ENCODE measurements at places on chromosomes 2 and 18. TPM values are rescaled to one million over a fixed set of nuclear protein-coding genes. Genes with fewer than 3 reads are reported as not detected.

Gene ITPRID2
- 82.3 TPM for total RNA-seq

Gene CACNB4
- total RNA-seq = 0.86 TPM

Gene GALNT13
- 2.1 TPM for total RNA-seq

DNA sequence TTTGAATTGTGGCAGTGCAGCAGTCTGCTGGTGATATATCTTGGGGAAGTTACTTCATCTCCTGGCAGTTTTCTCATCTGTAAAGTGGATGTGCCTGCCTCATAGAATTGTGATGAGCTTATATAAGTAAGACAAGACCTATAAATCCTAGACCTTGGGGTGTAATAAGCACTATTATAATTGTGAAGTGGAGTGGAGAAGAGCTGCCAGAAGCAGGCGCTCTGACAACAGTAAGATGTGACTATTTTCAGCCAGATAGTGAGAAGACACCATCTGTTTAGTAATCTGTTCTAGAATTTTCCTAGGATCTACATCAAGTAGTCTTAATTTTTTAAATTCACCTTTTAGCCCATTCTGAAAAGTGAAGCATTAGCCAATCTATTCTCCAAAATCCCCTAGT, 85.6 kb upstream of the TSPYL6 start:
- no peak for DNase-seq

DNA sequence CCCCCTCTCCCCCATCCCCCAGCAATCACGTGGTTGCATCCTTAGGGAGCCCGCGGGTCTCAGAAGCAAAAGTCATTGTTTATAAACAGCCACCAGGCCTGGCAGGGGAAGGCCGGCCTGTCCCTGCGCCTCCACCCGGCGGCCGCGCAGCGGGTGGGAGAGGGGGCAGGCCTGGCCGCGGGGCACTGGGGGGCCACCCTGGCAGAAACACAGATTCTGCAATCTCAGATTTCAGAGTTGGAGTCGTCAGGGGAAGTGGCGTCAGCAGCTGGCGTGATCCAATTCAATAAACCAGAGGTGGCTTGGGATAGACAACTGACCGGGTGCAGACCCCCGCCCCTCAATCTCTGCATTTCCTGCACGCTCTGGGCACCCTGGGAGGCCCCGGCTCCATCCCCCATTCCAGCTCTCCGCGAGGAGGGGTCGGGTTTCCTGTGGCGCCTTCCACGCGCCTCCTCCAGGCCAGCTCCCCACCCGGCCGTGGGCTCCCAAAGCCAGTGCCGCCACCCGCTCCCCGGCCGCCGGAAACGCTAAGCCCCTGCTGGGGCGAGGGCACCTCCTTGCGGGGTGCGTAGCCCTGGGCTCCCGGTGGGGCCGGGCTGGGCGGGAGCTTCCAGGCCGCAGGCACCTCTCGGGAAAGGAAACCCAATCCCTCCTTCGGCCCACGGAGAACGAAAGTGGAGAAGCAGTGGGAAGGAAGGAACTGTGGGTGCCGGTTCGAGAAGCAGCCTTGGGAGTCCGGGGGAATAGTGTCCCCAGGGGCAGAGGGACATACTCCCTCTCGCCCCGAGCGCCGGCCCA, 1.1 kb downstream of the BIN1 start:
- peak; percentile 80 for DNase-seq

DNA sequence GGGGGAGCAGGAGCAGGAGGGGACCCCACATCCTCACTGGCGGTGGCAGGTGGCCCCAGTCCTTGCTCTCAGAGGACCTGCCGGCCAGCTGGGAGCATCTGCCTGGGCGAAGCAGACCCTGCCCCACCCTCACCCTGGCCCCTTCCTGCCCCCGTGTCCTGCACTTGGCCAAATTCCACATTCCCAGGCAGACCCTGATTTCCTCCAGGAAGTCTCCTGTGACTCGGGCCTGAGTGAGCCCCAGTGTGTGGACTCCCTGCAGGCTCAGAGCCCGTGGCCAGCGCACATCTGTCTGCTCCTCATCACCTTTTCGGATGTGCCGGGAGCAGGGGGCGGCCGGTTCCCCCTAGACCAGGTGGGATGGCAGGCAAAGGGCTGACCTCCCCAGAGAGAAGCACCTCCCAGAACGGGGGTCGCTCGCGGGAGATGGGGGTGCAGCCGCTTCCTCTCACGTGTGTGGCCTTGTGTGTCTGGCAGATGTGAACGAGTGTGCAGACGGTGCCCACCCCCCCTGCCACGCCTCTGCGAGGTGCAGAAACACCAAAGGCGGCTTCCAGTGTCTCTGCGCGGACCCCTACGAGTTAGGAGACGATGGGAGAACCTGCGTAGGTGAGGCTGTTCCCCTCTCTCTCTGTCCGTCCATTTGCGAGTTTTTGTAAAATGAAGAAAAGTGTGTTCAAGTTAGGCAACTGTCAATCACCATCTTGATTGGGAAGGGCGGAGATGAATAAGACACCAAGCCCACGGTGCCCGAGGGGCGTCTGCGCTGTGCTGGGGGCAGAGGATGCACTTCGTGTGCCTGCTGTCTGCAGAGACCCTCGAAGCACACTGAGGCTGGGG, 90.4 kb downstream of the TPO start:
- DNase-seq = no peak

GRCh38 chr18:60134806-60135205, 235.0 kb downstream of the PMAIP1 start:
- no peak for DNase-seq

DNA sequence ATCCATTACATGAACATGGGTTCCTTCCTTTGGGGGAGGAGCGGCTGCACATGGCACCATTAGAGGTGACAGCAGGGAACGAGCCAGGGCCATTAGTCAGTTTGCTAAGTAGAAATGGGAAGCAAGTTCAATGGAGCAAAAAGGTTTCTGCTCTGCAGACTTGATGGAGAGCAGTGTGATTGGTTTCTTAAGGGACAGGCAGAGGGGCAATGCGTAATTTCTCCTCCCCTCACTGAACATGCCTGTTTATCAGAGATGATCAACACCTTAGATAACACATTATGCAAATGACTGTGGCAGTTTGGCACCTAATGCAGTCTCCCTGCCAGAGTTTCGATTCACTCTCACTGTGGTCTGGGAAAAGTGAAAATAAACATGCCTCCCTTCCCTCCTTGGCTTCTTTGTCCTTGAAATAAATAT, 414.5 kb downstream of the STK39 start:
- DNase-seq = no peak

- no peak for DNase-seq
These were observed 111.5 kb upstream of the SULT1C3 start for GRCh38 chr2:108128249-108128648.

Data from right cardiac atrium (tissue), 5 donors.